Fibroblast of the aortic adventitia (primary cell): ENCODE measurements at places on chromosomes 3 and 15.

- no peak for DNase-seq
Measured at GRCh38 chr3:121641127-121641526, 19.6 kb downstream of the HCLS1 start.

DNA sequence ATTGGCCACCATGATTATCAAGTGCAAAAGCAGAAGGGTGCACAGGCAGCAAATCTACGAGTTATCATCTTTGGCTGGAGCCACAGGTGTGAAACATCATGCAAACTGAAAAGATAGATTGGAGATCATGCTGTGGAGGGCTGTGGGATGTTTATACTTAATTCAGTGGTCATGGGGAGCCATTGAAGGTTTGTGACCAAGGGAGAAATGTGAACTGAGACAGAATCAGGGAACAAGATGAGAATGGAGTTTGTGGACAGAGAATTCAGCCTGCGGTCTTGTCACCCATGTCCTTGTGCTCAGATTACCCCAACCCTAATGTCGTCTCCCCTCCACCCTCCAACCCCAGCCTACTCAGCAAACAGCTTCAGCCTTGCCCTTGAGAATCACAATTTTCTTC lies 62.9 kb upstream of the ACAN start:
- DNase-seq: no peak

DNA sequence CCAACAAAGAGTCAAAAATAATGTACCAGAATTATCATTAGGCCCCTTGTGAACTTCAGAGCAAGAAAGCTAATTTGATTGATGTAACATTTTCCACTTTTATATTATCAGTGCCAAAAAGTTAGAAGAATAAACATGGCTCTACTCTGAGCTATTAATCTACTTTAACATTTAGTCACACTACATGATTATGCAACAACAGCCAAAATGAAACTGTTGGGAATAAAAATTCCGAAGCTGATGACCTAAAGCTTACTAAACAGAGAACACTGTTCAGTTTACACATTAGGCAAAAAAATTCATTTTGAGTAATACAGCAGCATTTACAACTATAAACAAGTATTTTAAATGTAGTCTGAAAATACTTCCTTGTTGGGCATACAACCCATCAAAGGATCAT lies 1134.1 kb downstream of the EPHA3 start:
- no peak for DNase-seq

GRCh38 chr3:169545606-169546005 lies 117.9 kb downstream of the MECOM start:
- no peak for DNase-seq
